ENCODE measurements at places on chromosomes 3 and 15.

DNA sequence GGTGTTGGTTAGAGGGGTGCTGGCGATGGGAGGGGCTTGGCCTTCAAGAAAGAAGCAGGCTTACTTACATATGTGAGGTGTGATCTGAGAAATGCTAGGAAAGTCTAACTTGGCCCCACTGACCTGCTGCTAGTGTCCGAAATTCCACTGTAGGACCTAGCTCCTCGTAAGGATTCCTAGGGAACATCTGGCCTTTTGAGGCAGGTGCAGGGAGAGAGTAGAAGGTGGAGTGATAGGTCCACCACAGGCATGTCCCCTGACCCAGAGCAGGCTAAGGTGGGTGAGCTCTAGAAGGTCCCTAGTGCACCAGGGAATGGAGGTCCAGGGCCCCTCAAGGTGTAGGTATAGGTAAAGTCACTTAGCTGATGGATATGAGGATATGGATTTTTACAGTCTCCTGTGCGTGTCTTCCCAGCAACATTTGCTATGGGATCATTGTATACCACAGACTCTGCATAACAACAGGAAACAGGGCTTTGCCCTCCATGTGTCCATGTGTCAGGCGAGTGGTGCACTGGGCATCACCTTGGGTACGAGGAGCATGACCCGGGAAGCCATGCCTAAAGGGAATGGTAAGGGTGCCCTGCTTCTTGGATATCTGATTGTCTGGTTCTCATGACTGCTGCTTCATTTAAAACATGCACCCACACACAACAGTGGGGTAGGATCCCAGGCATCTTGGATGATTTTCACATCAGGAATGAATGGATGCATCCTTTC lies 32.6 kb downstream of the POMGNT2 start:
- DNase-seq = no peak

DNA sequence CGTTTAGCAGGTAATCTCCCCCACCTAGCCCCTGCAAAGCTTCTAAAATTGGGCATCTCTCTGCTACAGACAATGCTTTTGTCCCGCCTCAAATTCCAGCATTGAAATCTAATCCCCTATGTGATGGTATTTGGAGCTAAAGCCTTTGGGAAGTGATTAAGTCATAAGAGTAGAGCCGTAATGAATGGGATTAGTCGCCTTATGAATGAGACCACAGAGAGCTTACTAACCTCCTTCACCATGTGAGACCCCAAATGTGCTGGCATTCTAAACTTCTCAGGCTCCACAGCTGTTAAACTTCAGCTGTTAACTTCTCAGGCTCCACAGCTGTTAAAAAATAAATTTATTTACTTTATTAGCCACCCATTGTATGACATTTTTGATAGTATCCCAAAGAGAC lies 374.2 kb upstream of the BCHE start:
- DNase-seq = no peak

- DNase-seq = no peak
Observed at GRCh38 chr15:67083135-67083762, 17.8 kb downstream of the SMAD3 start.

- peak; percentile 43 for DNase-seq
Observed at GRCh38 chr3:54146506-54147239, 24.3 kb downstream of the CACNA2D3 start.

GRCh38 chr3:62095756-62096155 lies 277.6 kb downstream of the FEZF2 start:
- no peak for DNase-seq

All from hindlimb muscle (tissue), 1 donor.